T-helper 2 cell treated with Interferon-gamma antibody and Interleukin-4, amounts not matched to agents 5 μg/mL and 100 μg/mL, for 36 hours (primary cell): ENCODE measurements at places on chromosomes 2 and 18.
A peak's percentile ranks its signal among the peaks of the same experiment; 100 is the strongest.

DNA sequence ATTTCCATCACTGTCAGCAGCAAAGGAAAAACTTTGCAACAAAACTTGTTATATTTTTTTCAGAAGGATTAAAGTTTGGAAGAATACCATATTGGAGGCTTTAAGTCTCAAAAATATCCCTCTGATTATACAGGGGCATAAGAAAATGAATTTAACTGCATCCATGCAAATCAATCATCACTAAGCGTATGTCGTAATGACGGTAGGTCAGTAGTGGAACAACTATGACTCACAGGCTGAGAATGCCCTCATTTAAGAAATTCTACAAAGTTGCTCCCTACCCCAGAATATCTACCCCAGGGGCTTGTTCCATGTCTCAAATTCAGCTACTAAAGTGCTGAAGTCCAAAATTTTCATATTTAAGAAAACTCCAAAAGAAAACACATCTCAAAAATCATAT lies 12.5 kb upstream of the NAB1 start:
- no peak for DNase-seq

DNA sequence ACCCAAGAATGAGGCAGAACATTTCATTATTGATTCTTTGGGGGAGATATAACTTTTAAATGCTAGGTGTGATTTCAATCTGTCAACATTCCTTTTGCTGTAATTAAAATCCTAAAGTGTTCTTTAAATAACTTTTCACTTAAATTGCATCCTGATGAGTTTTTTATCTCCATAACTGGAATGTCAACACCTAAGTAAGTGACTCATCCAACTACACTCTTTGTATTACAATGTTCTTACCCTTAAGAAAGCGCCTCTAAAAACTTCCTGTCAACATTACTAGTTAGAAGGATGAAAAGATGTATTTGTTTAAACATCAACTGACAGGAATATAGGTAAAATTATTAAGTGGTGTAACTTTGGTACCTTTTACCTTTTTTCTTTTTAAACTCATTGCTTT lies 1657.0 kb downstream of the LRP1B start:
- no peak for DNase-seq

DNA sequence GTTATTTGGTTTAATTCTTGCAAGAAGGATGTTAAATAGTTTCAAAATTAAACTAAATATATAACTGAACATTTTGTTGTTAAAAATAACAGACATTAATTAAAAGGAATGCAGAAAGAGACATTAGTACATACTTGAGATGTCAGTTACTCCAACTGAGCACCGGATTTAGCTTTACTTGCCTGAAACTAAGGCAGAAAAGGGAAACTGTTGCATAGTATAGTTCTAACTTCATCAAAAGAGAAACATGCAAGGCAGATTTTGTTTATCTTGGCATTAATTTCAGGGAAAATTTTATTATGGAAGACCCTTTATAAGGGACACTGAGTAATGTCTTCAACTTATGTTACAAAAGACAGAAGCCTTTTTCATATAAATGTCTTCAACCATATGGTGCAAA lies 218.3 kb downstream of the STK39 start:
- DNase-seq, result no peak

DNA sequence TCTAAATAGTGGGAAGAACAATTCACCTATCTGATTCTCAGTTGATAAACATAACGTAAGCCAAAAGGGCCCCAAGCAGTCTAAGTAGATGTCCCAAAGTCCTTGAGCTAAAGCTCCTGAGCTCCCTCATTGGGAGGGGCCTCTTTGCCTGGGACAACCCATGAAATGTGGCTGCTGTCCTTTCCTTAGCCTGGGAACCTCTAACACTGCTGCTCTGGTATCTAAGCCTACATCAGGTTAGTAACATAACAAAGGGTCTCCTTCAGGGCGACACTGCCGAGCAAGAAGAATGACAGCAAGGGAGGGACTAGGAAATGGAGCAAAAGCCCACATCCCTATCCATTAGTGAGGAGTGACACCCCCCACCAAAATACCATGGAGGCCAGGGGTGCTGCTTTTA lies 98.3 kb downstream of the MAPRE2 start:
- no peak for DNase-seq

- DNase-seq, result no peak
Observed at GRCh38 chr2:232871418-232871834, 1.4 kb downstream of the SNORC start.

DNA sequence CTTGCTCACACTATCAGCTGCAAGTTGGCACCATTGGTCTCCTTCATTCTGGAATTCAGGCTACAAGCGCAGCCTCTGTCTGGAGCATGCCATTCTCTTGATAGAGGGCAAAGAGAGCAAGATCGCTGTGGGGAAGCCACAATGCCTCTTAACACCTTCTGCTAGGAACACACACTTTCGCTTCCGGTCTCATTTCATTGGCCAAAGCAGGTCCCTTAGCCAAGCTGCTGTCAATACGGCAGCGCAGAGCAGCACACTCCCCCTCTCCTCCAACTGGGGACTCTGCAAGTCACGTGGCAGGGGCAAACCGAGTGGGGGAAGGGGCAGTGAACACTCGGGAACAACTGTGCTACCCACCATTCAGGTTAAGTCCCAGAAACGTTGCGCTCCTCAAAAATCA lies 98.1 kb downstream of the MMADHC start:
- no peak for DNase-seq

- DNase-seq, result peak; percentile 65
Observed at GRCh38 chr2:25672494-25673299, 680 bp downstream of the DTNB start.

- no peak for DNase-seq
Observed at GRCh38 chr2:156423674-156424282, 12.4 kb upstream of the GPD2 start.

GRCh38 chr2:28293416-28293815 lies 99.2 kb upstream of the FOSL2 start:
- no peak for DNase-seq

- DNase-seq, result no peak
Observed at GRCh38 chr2:38277245-38278116, 99.6 kb downstream of the ATL2 start.

DNA sequence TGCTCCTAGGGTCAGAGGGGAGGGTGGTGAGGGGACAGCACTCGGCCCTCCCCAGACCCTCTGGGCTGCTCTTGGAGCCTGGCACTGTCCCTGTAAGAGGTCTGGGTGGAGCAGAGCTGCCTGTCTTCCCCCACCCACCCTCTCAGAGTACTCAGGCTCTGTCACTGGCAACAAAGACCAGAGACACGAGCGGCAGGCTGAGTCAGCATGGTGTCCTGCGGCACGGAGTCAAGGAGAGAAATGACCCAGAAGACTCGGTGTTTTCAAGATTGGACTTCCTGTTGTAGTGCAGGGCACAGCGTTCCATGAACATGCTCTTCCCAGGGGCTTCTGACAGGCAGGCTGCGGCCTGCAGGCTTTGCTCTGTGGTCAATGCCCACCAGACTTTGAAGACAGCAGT lies 19.9 kb downstream of the SIGLEC15 start:
- DNase-seq, result no peak

DNA sequence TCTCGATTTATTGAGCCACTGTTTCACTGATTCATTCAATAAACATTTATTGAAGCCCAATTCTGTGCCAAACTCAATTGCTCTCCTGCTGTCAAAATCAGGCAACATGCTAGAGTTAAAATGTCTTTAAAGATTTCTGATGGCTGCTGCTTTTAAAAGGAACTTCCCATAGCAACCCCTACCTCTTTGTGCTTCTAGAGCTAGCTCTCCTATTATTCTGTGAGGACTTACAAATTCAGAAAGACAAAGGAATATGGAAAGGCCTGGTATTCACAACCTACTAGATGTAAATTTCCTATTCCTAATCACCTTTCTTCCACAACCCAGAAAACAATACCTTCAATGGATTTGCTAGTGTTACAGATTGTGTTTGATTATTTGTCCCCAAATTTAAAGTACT lies 395.5 kb downstream of the NRXN1 start:
- DNase-seq, result no peak

DNA sequence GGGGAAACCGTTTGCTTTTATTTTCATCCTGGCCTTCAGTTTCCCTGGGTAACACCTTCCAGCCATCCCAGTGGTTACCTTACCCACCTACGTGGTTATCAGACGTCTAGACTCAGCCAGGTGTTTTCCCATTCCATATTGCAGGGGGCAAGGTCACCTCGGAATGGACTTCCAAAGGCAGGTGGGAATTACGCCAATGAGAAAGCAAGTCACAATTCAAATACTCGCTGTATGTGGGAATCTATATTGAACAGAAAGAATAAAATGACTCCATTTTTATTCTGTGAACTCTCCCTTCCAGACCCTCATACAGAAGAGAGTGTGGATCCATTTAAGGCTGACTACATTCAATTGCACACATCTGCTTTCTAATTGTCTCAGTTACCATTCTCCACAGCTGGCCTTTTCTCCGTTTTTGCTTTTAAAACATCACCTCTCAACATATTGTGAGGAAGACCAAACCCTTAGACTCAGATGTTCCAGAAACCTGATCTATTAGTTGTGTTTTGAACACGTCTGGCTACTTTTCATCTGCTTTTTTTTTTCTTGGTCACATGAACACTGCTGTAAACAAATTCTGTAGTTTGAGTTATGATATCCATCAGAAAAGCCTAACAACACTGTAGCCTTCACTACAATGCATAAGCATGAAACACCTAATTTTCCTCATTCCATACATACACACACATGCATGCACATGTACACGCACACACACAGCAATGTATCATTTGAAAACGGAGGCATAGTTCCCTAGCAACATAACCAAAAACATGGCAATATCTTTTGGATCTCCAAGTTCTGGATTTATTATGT lies 59.8 kb downstream of the BCL2 start:
- no peak for DNase-seq
